NCI-H2171 treated with DMSO at 0.1 percent for 48 hours (cell line): ENCODE measurements at places on chromosomes 1 and 21.

GRCh38 chr1:115377411-115377810 lies 39.4 kb upstream of the NGF start:
- no peak for DNase-seq

DNA sequence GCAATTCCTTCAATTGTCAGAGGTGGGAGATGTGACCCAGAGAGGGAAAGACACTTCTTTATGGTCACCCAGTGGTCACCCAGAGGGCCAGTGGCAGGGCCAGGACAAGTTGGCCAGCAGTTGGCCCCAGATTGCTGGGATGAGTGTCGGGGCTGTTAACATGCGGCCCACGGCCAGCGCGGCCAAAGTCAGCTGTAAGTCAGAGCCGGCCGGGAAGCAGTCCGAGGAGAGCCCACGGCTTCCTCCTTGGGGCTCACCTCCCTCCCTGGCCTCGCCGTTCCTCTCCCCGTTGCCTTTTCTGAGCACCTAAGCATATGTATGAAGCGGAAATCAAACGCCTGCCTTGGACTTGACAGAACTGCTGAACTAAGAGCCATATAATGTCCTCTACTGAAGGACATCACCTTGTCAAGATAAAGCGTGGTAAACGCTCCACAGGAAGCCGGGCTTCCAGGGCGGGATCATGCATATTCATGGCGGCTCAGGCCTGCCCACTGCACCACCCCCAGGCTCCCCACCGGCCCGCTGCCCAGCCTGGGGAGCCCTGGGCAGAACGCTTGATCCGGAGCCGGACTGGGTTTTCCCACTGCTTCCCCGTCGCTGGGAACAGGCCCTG lies 245.4 kb upstream of the POU3F1 start:
- DNase-seq: no peak

DNA sequence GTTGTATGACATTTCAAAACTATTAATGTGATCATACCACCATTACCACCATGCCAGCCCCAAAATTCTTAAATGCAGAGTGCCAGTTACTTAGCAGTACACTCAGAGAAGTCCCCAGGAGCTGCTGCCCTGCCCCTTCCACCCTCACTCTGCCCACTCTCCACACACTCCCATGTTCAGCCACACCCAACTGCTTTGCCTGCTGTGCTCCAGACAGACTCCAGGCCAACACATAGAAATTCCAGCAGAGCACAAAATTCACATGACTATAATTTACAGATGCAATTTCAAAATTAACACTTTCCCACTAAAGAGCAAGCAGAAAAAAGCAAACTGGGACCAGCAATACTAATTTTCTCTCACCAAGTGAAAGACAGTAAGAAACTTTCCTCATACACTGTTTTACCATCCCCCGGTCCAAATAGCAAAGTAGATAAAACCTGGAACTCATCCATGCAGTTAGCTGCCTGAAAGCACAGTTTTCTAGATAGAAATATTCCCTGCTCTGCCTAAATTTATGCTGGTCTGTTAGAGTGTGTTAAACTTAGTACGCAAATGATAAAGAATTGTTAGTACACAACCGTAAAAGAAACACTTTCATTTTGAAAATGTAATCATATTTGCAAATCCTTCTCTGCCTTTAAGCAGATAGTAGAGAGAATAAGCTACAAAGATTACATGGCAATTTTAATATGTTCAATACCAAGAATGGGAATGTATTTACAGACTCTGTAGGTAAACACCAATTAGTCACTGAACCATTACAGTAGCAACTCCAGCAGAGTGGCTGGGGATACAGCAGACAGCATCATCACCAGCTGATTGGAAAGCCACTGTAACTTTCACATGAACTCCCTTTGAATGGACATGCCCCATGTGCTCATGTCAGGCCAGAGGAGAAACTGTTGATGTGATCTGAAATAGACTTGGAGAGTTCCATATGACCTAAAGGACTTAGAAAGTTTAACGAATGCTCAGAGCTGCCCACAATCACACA lies 176.5 kb downstream of the VAV3 start:
- no peak for DNase-seq

DNA sequence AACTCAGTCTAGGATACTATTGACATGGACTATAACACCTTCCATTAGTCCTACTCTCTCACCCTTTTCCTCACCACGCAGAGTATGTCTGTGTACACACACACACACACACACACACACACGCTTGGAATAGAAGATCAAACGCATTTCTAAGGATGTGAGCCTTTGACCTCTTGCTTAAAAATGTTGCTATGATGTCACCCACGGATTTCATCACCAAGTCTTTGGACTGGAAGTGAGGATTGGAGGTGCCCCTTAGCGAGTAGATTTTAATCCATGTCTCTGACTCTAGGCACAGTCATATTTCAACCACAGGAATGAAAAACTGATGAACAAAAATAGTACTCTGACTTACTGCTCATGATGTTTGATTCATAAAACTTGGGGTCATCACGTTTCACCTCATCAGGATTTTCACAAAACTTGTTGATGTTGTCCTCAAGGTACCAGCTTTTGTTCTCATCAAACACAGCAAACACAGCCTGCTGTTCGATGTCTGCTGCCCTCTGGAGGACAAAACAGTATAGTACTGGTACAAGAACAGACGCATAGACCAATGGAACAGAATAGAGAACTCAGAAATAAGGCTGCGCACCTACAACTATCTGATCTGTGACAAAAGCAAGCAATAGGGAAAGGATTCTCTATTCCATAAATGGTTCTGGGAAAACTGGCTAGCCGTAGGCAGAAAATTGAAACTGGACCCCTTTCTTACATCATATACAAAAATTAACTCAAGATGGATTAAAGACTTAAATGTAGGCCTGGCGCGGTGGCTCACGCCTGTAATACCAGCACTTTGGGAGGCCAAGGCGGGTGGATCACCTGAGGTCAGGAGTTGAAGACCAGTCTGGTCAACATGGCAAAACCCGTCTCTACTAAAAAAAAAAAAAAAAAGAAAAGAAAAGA lies 39.9 kb downstream of the F5 start:
- peak; percentile 58 for DNase-seq

DNA sequence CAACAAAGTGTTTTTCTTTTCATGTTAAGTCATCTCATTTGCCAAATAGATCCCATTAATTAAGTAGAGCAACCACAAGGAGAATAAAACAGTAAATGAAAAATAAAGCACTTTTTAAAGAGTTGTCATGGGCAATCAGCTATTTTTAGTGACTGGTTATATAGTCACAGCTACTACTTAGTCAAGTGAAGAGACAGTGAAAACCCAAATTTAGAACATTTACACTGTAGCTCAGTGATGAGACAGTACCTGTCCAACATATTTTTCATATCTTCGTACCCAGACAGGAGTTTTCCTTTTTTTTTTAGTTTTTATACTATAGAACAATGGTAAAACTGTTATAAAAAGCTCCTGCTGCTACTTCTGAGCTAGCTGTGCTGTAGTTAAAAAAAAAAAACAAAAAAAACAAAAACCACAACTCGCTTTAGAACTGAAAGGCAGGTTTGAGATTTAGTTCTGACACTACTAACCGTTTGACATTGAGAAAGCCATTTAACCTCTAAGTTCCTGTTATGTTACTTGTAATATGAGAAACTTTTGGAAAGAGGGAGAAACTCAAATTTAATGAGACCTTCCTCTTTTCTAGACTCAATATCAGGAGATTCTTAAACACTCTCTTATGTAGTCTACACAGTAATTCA lies 777.5 kb downstream of the ADGRL2 start:
- DNase-seq: no peak

DNA sequence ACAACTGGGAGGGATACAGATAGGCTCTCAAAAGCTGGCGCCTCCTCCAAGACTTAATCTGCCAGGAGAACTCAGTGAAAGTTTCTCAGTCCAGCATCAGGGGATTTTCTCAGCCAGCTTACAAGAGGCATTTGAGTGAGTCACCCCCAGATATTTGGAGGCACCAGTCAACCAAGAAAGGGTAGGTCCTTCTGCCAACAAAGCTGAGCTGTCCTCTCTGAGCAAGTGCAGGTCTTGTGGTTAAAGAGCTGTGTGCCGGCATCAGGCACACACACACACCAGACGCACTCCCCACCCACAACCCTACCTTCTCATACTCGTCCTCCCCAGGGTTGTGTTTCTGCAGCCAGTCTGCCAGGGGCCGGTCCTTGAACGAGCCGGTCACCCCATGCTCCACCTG lies 27.0 kb upstream of the PPP1R15B start:
- DNase-seq: no peak

- DNase-seq: no peak
Observed at GRCh38 chr1:193763266-193763665, 576.9 kb upstream of the B3GALT2 start.

- DNase-seq: no peak
Observed at GRCh38 chr21:34504595-34504994, 7.4 kb downstream of the KCNE1 start.

- no peak for DNase-seq
Observed at GRCh38 chr1:21836010-21836409, 23.9 kb downstream of the LDLRAD2 start.

DNA sequence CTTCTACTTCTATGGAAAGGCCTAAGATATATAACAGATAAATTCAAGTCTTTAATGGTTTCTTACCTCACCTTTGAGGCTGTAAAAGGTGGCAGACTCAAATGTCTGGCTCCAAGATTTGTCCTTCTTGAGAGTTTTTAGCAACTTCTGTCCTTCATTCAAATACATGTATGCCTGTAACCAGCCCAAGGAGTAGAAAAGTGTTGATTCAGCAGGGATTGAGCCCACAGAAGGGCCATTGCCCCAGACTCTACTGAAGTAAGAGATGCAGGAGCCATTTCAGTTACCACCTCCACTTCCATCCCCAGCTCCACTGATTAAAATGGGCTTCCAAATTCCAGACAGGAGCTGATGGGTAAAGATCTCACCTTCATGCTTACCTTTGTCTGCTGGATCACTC lies 80.0 kb downstream of the ADCY10 start:
- DNase-seq: no peak

DNA sequence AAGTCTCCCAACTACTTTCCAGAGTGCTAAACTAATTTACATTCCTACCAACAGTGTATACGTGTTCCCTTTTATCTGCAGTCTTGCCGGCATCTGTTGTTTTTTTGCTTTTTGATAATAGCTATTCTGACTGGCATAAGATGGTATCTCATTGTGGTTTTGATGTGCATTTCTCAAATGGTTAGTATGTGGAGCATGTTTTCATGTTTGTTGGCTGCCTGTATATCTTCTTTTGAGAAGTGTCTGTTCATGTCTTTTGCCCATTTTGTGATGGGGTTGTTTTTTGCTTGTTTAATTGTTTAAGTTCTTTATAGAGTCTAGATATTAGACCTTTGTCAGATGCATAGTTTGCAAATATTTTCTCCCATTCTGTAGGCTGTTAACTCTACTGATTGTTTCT lies 46.6 kb downstream of the MAST2 start:
- no peak for DNase-seq

DNA sequence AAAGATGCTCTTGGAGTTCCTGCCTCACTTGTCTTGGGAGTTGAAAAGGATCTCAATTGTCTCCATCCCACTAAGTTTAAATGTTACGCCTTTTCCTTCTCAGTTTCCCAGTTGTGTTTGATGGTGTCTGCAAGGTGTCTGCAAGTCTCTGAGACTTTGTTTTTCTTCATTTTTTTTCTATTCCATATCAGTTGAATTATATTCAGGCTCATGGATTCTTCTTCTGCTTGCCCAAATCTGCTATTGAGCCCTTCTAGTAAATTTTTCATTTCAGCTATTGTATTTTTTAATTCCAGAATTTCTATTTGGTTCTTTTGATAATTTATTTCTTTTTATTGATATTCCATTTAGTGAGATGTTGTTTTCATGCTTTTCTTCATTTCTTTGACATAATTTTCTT lies 47.4 kb upstream of the TSHB start:
- DNase-seq: no peak

- DNase-seq: peak; percentile 60
Observed at GRCh38 chr1:24285231-24285630, 33.9 kb upstream of the GRHL3 start.

GRCh38 chr21:27825035-27825434 lies 858.1 kb upstream of the ADAMTS5 start:
- no peak for DNase-seq

- DNase-seq: no peak
Observed at GRCh38 chr1:160451859-160452232, 51.5 kb downstream of the VANGL2 start.

DNA sequence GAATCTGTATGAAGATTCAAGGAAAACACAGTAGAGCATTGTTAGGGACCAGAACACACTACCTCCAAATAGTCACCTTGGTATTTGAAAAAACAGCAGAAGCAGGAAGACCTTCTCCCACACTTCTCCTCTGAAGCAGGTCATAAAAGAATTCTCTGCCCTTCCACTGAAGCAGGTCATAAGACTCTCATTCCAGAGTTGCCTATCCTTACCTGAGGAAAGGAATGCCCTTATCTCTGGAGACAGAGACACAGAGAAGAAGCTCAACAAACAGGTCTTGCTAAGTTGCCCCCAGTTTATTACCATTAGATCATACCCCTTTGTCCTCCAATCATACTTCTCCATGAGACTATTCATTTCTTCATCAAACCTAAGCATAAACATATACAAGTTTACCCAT lies 225.8 kb upstream of the TNR start:
- no peak for DNase-seq

DNA sequence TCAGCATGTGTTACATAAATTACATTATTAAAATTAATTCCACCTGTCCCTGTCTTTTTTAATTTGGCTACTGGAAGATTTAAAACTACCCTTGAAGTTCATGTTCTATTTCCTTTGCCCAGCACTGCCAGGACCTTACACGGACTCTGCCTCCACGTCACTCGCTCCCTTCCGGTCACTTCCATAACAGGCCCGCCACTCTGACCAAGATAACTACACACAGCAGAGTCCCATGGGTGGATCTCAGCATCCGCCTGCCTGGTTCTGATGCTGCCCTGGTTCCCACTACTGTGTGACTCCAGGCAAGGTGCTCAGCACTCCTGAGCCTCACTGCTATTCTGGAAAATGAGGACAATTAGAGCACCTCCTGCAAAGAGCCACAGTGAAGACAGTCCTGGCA lies 153.3 kb upstream of the ERG start:
- DNase-seq: no peak

DNA sequence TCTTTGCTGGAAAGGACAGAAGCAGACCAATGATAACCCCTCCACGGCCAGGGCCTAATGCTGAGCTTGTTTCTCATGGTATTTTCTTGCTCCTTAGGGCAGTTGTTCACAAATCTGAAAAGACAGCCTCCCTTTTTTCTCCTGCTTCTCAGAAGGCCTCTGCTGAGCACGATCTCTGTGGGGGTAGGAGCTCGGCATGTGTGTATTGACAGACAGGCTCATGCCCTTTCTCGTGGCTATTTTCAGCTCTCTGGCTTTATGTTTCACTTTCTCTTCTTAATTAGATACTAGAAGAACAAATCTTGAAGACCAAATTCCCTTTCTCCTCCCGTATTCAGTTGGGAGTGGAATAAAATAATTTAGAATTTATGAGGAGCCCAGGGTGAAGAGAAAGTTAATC lies 768 bp upstream of the RIIAD1 start:
- DNase-seq: no peak

- no peak for DNase-seq
Observed at GRCh38 chr1:204407295-204407971, 4.2 kb downstream of the PPP1R15B start.

- peak; percentile 22 for DNase-seq
Observed at GRCh38 chr1:219416598-219417238, 196.2 kb downstream of the ZC3H11B start.
